COR-L47 (cell line): ENCODE measurements at places on chromosomes 3 and 15.

- no peak for DNase-seq
These were observed 88.2 kb downstream of the PLOD2 start for GRCh38 chr3:146072824-146073223.

DNA sequence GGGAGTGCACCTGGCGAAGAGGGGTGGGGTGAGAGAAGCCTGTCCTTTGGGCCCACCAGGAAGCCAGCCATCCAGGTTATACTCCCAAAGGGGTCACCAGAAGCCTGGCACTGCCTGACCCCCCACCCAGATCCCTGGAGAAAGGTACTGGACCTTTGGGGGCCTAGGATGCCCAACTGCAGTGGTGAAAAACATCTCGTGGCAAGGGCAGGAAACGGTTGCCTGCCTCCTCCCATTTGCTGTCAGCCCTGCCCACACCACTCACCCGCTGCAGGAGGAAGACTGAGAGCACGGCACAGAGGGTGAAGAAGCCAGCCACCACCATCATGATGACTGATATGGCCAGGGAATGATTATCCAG, 2.2 kb upstream of the ULK3 start:
- DNase-seq = no peak

DNA sequence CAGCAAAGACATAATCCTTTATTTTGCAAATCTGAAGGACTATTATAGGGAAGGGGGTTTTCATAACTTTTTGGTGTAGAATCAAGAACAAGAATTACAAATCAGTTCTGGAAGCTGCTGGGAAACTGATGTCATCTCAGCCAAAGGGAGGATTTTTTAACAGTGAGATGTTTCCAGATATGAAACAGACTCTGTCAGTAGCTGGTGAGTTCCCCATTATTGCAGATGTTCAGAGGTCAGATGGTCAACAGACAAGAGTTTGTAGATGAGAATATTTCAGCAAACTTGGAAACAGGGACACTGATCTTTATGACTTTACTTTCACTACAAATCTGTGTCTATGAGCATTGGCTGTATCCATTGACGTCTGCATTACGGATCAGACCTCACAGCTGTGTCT, 71.9 kb upstream of the LPP start:
- DNase-seq = no peak

DNA sequence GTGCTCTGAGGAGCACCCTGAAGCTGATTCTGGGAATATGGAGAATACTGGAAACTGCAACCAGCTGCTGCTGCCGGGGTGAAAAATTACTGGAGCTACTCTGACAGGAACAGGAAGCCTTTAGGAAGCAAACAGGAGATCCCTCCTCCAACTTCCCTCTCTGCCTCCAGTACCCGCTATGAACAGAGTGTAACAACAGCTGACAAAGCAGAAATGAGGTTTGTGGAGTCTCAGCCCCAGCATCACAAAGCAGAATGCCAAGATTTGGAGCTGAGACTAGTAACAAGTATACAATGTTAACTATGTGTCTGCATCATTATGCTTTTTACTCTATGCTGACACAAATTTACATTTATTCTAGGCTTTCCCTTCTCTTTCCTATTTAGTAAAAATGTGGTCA, 22.7 kb upstream of the PIAS1 start:
- DNase-seq = no peak

DNA sequence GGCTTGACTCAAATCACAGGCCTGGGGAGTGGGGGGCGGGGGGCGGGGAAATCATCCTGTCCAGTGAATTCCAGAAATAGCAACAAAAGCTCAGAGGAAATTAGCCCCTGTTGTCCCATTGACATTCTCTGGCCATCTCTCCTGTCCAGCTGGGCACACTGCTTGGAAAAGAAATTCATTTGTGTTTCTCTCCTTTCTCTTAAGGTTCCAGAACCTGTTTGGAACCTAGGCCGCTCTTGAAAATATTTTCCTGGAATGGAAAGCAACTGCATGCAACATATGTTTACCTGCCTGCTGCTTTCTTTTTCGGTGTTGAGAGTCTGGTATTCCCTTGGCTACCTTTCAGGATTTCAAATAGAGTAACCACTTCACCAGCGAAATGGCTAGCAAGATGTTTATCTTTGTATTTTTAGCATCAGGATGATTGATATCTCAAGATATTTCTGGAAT, 169.0 kb downstream of the GHSR start:
- DNase-seq = no peak

DNA sequence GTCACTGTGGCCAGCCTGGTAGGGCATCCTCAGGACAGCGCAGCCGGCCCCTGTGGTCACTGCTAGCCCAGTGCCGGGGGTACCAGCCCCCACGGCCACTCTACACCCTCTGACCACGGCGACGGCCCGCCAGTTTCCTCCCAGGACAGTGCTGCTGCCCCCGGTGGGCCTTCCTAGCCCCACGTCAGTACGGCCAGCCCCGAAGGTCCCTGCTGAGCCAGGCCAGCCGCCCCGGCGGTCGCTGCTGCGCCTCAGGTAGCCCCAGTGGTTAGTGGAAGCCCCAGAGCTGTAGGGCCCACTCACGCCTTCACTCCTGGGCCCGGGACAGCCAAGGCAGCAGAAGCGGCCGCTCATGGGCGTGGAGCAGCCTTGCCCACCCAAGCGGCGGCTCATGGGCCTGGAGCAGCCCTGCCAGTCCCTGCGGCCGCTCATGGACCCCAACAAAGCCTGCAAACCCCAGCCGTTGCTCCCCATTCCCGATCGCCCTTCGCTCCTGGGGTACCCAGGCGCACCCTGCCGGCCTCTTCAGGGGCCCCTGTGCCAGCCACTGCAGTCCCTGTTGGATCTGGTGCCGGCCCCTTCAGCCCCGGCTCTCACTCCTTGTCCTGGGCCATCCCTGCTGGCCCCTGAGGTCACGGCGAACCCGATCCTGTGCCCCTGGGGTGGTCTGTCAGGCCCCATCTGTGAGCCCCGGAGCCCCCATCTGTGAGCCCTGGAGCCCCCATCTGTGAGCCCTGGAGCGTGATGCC, 9.5 kb upstream of the ROPN1B start:
- DNase-seq = no peak
